ENCODE measurements at places on chromosomes 11 and 22.

GRCh38 chr11:789943-790342 lies at the start of gene CEND1:
Gene CEND1 (minus strand): TSS chr11:790090. CDS start chr11:788576, 1,514 bp downstream.
- no peak for DNase-seq

DNA sequence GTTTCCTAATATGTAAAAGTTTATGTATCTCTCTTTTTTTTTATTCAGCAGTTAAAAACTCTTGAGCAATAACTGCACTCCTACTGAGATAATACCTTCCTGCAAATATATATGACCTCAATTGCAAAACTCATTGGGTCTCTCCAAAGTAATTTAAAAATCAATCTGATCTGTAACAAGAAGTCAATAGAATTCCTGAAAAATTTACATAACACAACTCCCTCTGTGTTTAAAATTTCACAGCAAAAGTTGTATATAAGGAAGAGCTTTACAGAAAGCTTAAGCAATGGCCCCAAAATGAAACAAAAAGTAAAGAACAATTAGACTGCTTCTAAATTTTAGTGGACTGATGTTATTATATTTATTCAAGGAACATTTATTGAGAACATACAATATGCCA lies 313.4 kb downstream of the DLG2 start:
- no peak for DNase-seq

DNA sequence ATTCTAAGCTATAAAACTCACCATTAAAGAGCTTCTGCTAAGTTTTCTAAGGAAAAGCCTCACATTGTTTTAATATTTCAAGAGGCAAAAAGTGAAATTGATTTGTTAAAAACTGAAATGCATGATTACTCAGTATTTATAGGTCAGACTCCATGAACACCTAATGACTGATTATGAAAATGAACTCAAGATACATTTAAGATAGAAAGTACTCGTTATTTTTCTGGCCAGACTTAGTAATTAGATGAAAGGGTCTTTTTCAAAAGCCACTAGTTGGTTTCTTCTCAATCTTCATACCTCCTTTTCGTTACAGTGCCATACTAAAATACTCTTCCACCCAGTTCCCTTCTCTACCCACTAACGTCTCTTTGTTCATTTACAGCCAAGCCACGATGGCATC lies 56.3 kb downstream of the VSIG10L2 start:
- no peak for DNase-seq

- DNase-seq: no peak
Measured at GRCh38 chr11:78230161-78230877, 41.6 kb downstream of the USP35 start.

DNA sequence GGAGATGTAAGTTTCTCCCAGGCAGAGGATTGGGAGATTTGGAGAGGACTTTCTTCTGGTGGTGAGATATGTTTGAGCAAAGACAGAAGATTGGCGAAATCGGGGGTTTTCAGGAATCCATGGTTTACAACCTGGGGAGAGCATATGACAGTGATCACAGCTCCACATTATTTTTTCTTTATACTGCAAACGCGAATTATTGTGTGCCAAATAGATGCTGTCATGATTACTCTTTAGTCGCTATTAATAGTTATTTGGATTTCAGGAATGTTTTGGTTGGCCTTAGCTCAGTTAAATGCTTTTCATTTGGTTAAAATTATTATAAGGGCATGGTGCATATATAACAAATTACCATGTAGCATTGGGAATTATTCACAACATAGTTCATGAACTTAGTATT lies 15.2 kb downstream of the ATXN10 start:
- DNase-seq: no peak

GRCh38 chr11:126048197-126048596 lies 14.5 kb downstream of the CDON start:
- no peak for DNase-seq

DNA sequence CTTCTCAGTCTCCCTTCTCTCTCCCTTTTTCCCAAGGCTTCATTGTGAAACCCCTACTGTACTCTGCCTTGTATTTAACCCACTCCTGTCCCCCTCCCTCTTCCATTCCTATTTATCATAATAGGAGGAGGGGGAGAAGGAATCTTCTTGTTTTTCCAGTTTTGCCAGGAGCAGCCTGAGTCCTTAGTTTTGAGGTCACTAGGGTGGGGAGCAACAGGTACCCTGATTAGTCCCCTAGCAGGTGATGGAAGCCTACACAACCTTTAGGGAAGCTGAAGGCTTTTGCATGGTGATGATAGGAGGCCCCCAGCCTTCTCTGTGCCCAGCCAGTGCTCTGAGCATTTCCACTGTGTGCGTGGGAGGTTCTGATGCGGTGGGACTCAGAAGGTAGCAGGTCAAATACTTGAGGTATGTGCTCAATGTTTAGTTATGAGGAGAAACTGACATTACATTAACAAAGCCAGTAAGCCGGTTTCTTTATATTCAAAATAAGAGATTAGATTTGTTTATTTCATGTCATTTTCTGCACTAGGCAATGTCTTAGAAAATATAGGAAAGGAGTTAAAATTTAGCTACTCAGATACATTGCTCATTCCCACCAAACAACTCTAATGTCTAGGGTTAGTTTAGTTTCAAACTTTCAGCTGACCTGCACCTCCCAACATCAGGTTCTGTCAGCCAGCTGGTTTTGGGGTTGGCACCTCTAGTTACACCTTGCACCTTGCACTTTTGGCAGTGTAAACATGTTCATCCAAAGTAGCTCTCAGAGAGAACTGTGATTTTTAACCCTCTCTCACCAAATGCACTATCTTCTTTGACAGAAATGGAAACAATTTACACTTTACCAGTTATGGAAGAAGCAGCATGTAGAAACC lies 26.0 kb downstream of the PARVA start:
- DNase-seq: no peak

DNA sequence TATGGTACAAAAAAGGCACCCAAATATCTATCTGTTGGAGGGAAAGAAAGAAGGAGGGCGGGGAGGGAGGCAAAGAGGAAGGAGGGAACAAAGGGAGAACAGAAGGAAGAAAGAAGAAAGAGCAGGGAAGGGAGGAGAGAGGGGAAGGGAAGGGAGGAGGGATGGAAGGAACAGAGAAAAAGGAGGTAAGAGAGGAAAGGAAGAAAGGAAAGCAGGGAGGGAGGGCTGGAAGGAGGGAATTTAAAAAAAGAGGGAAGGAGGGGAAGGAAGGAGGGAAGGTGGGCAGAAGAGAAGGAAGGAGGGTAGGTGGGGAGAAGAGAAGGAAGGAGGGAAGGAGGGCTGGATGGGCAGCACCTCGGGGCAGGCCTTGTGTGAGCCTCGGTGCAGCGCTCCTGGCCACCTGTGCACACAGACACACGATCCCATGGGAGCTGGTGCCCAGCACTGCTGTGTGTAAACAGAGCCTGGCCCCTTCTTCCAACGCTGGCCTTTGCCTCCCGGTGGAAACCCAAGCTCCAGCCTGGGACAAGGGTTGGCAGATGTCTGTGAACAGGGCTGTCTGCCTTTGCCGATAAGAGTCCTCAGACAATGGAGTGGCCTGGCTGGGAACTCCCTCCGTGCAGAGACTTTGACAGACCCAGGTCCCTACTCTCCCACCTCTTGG lies 23.2 kb downstream of the SMIM38 start:
- DNase-seq: no peak

GRCh38 chr11:92808022-92808421 lies 161.4 kb upstream of the MTNR1B start:
- no peak for DNase-seq

Data from inflammatory macrophage (primary cell).